IMR-90 (cell line): ENCODE measurements at places on chromosomes 5 and 9. TPM values are rescaled to one million over a fixed set of nuclear protein-coding genes. Genes with fewer than 3 reads are reported as not detected.

Gene IGFBPL1
- total RNA-seq = under 0.01 TPM in 1 of 2 replicates, not detected in the other

Gene GDF9
- 0.18 and 0.28 TPM in 2 replicates for total RNA-seq

Gene GHR
- 1.1 TPM in 2 replicates for total RNA-seq

Gene PPP1R26
- 3.8 and 4.4 TPM in 2 replicates for total RNA-seq

Gene PCAT7
- total RNA-seq = not detected in 2 replicates

Gene APBA1
- total RNA-seq = 3.8 and 4.2 TPM in 2 replicates

Gene EMB
- 1.4 and 4.4 TPM in 2 replicates for total RNA-seq

Gene GAPT
- not detected in 2 replicates for total RNA-seq

Gene EGFLAM
- 1.1 TPM in 2 replicates for total RNA-seq

DNA sequence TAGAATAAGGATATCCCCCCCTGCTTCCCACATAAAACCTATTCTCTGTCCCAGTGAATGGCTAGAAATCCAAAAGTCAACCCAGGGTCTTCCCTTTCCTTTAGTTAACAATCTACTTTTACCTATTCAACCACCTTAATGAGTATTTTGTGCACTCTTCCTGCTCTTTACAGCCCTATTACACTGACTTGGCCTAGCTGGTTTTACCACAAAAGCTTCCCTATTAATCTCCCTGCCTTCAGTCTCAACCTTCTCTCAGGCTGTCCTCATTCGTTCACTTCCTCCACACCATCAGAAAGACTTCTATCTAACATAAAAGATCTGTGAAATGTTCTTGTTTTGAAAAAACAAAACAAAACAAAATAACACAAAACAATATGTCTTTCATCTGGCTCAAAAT is 16.2 kb downstream of the CTNNAL1 start:
- H3K27ac ChIP-seq = no peak overlapping the region
- no peaks in the 10 kb centered on the region for H3K27me3 ChIP-seq
- no peak overlapping the region for H3K4me3 ChIP-seq
- DNase-seq = no peak
- H3K4me1 ChIP-seq = peaks cover 4% of the 10 kb centered on the region

GRCh38 chr9:91572811-91573210 is 149.2 kb upstream of the NFIL3 start:
- peaks cover 11% of the 10 kb centered on the region for H3K27me3 ChIP-seq
- no peak overlapping the region for H3K27ac ChIP-seq
- H3K4me1 ChIP-seq = no peaks in the 10 kb centered on the region
- H3K36me3 ChIP-seq = no peaks in the 10 kb centered on the region
- H3K4me3 ChIP-seq = no peak overlapping the region
- DNase-seq = no peak

GRCh38 chr5:33235304-33235703 is 205.5 kb upstream of the TARS1 start:
- H3K4me1 ChIP-seq = no peaks in the 10 kb centered on the region; the same call in 1 of the 2 replicates
- DNase-seq = no peak
- no peak overlapping the region for H3K4me3 ChIP-seq
- no peaks in the 10 kb centered on the region for H3K27me3 ChIP-seq
- no peaks in the 10 kb centered on the region for H3K36me3 ChIP-seq
- H3K27ac ChIP-seq = no peak overlapping the region

DNA sequence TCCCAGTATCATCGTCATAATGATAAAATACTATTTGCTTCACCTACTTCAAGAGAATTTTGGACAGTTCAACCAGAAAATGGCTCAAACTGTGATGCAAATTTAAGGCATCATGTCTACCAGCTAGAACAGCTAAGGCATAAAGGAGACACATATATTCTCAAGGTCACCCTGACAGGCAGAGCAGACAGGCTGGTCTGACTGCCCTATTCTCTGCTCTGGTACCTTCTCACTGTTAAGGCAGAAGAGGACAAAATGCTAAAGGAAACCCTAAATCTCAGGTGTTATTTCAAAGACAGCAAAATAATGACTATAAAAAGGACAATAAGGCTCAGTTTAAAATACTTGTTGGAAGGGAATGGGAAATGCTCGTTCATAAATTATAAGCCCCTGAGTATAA is 87.2 kb downstream of the MRPS27 start:
- H3K27me3 ChIP-seq = no peaks in the 10 kb centered on the region
- H3K4me1 ChIP-seq = peaks cover 4% of the 10 kb centered on the region; the same call in 1 of the 2 replicates
- H3K27ac ChIP-seq = no peak overlapping the region
- DNase-seq = no peak

- no peak overlapping the region for H3K27ac ChIP-seq
- H3K27me3 ChIP-seq = peaks cover 11% of the 10 kb centered on the region
- no peak overlapping the region for H3K4me3 ChIP-seq
These were observed 9.1 kb downstream of the PDE6A start for GRCh38 chr5:149935431-149935901.

DNA sequence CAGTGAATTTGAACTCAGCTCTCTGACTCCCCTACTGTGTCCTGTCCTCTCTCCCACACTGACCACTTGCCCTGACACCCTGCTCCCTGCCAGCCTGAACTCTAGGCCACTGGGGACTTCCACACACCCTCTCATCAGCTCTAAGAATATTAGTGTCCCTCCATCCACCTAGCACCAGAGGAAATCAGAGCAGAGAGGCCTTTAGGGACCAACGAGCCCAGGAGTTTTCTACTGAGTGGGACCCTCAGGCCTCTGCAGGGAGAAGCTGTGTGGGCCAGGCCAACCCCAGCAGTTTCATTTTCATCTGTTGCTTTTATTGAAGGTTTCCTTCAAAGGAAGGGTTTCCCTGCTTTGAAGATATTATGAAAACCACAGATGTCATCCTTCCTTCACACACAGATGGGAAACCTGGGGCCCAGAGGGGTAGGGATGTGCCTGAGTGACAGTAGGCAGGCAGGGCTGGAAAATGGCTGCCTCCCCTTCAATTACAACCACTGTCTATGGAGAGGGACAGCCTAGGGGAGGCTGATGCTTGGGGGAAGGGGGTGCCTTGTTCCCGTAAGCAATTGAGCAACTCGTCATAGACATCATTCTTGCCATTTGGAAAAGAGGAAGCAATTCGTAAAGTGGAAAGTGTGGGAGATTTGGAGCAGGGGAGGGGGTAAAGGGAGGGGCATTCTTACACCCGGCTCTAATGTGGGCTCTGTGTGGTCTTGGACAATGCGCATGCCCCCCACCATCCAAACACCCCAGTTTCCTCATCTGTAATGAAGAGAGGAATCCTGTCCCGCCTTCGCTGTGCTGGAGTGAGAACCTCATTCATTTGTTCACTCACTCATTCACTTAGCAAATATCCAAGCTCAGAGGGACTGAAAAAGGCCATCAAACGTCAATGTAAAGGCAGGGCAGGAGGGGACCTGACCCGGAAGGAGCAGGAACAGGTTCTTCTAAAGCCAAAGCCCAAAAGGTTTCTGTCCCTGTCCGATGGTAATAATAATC is 3.9 kb downstream of the GLIPR2 start:
- H3K4me3 ChIP-seq = no peak overlapping the region
- DNase-seq = no peak
- no peaks in the 10 kb centered on the region for H3K27me3 ChIP-seq
- H3K27ac ChIP-seq = no peak overlapping the region
- H3K4me1 ChIP-seq = peaks cover 19% of the 10 kb centered on the region

GRCh38 chr9:25917731-25918362 is 239.6 kb upstream of the TUSC1 start:
- no peaks in the 10 kb centered on the region for H3K4me1 ChIP-seq
- H3K4me3 ChIP-seq = no peak overlapping the region
- no peaks in the 10 kb centered on the region for H3K27me3 ChIP-seq
- no peaks in the 10 kb centered on the region for H3K36me3 ChIP-seq

DNA sequence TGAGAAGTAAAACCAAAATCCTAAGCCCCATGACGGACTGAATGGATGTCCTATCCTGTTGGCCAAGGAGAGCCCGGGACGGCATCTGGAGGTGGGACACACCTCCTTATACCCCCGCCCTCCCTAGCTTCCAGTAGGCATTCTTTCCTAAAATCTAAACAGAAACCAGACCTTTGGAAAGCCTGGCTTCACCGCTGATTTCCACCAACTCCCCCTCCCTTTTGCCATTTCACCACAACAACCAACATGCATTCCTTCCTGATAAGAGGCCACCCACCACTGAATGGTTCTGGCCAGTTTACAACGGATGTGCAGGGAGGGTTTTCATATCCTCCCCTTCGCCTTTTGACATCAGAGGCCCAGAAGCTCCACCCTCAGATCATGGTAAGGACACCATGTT is 9.2 kb upstream of the RARS1 start:
- H3K36me3 ChIP-seq = no peaks in the 10 kb centered on the region
- no peak overlapping the region for H3K4me3 ChIP-seq
- no peak overlapping the region for H3K27ac ChIP-seq
- no peaks in the 10 kb centered on the region for H3K27me3 ChIP-seq
- DNase-seq = peak; percentile 78
- peaks cover 6% of the 10 kb centered on the region for H3K4me1 ChIP-seq

DNA sequence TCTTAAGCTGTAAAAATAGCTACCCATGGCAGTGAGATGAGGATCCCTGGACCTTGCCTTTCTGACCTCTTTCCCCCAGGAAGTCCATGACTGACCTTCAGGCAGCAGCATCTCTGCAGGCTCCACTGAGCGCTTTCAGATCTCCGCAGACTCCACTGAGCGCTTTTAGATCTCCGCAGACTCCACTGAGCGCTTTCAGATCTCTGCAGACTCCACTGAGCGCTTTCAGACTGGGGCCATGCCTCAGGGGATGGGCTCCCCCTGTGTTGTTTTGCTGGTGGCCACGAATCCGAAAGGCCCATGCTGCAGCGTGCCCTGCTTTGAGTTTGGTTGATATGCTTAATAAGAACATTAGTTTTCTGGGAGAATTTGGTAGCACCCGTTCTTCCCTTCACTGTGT is 254.2 kb downstream of the FANCC start:
- no peak for DNase-seq
- H3K4me1 ChIP-seq = peaks cover 30% of the 10 kb centered on the region
- no peak overlapping the region for H3K27ac ChIP-seq
- H3K36me3 ChIP-seq = peaks cover 47% of the 10 kb centered on the region

DNA sequence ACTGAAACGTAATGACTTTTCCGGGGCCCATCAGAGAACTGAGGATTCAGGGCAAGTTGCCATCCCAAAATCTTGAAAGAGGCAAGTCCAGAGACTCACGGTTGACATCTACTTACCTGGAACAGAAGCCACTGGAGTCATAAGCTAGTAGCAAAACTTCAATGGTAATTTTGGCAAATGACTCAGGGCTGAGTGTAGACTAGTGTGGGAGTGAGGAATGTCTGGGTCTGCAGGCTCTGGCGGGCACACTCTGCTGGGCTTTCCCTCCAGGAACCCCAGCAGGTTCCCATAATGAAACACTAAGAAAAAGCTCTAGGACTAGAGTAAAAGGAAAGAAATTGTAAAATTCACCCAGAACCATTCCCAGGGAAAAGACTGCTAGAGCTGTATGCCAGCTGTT is 122.9 kb upstream of the NFIL3 start:
- H3K27ac ChIP-seq = no peak overlapping the region
- DNase-seq = peak; percentile 81
- H3K4me3 ChIP-seq = no peak overlapping the region
- no peaks in the 10 kb centered on the region for H3K27me3 ChIP-seq
- peaks cover 3% of the 10 kb centered on the region; the same call in 1 of the 2 replicates for H3K4me1 ChIP-seq
- no peaks in the 10 kb centered on the region for H3K36me3 ChIP-seq

GRCh38 chr9:71941060-71941568 is 29.7 kb downstream of the C9orf85 start:
- H3K4me3 ChIP-seq = no peak overlapping the region
- peak; percentile 60 for DNase-seq
- peaks cover 5% of the 10 kb centered on the region; the same call in 1 of the 2 replicates for H3K4me1 ChIP-seq
- H3K36me3 ChIP-seq = no peaks in the 10 kb centered on the region
- H3K27me3 ChIP-seq = no peaks in the 10 kb centered on the region
- no peak overlapping the region for H3K27ac ChIP-seq

- H3K4me3 ChIP-seq = no peak overlapping the region
- no peak overlapping the region for H3K27ac ChIP-seq
- H3K27me3 ChIP-seq = no peaks in the 10 kb centered on the region
- H3K36me3 ChIP-seq = no peaks in the 10 kb centered on the region
- no peaks in the 10 kb centered on the region for H3K4me1 ChIP-seq
- DNase-seq = no peak
These were observed 382.0 kb downstream of the CDH12 start for GRCh38 chr5:22471154-22471553.

GRCh38 chr5:64923151-64923685 is 154.5 kb downstream of the CWC27 start:
- H3K36me3 ChIP-seq = peaks cover 2% of the 10 kb centered on the region; the same call in 1 of the 2 replicates
- peak; percentile 84 for DNase-seq
- H3K27me3 ChIP-seq = no peaks in the 10 kb centered on the region
- H3K27ac ChIP-seq = no peak overlapping the region
- H3K4me1 ChIP-seq = peaks cover 8% of the 10 kb centered on the region
